SJCRH30 (cell line): ENCODE measurements at places on chromosomes 1 and 21. TPM values are rescaled to one million over a fixed set of nuclear protein-coding genes. Genes with fewer than 3 reads are reported as not detected.

GRCh38 chr1:197738927-197739326, 36.4 kb downstream of the DENND1B start:
- DNase-seq: no peak

- DNase-seq: no peak
Measured at GRCh38 chr1:94901841-94902240, 25.1 kb downstream of the CNN3 start.

GRCh38 chr21:43925096-43925481, 60.1 kb downstream of the AGPAT3 start:
- no peak for DNase-seq

DNA sequence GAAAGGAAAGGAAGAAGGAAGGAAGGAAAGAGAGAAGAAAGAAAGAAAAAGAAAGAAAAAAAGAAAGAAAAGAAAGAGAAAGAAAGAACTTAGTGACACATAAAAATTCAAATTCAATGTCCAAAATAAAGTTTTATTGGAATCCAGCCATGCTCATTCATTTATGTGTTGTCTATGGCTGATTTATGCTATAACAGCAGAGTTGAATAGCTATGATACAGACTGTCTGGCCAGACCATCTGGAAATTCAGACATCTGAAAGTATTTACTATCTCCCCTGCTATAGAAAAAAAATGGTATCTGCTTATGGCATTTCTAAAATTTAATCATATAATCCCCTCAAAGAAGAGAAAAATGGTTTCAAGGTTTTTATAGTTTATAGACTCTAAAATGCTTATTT, 79.4 kb upstream of the RRP15 start:
- DNase-seq: no peak

GRCh38 chr1:109933856-109934711, 23.4 kb downstream of the CSF1 start:
- DNase-seq: no peak

DNA sequence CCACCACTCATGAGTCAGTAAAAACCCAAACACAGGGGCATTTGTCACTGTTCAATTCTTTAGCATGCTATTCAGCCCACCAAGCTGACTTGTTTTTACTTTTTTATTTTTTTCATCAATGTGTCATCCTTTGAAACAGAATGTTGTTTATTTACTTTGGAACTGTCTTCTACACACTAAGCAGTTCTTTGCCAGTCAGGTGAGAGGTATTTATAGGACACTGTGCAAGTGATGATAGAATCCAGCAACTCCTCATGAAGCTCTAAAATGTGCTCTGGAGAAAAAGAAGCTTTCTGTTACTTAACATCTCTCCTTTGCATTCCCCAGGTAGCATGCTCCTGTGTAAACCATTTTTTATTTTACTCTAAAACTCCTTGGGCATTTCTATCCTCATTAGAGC, 582.0 kb upstream of the TMPRSS15 start:
- DNase-seq: no peak

DNA sequence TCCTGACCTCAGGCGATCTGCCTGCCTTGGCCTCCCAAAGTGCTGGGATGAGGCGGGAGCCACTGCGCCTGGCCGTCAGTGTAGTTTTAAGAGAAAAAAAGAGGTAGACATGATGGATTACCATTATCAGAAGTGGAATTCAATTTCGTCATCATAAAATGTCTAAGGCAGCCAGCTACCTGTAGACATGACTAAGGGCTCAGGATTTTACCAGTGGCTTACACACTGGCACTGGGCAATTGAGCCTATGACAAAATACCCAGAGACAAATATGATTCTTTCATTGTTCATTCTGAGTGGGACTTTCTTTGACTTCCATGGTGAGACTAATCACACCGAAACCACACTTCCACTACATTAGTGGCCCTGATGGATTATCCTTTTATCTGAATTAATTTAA, 181.5 kb downstream of the GABPA start:
- DNase-seq: no peak

- no peak for DNase-seq
Measured at GRCh38 chr1:51175278-51175677, 60.8 kb upstream of the RNF11 start.

GRCh38 chr1:21956720-21957552, 19.8 kb upstream of the HSPG2 start:
- DNase-seq: peak; percentile 81

GRCh38 chr1:40794974-40795715, 11.6 kb downstream of the KCNQ4 start:
- DNase-seq: peak; percentile 24

DNA sequence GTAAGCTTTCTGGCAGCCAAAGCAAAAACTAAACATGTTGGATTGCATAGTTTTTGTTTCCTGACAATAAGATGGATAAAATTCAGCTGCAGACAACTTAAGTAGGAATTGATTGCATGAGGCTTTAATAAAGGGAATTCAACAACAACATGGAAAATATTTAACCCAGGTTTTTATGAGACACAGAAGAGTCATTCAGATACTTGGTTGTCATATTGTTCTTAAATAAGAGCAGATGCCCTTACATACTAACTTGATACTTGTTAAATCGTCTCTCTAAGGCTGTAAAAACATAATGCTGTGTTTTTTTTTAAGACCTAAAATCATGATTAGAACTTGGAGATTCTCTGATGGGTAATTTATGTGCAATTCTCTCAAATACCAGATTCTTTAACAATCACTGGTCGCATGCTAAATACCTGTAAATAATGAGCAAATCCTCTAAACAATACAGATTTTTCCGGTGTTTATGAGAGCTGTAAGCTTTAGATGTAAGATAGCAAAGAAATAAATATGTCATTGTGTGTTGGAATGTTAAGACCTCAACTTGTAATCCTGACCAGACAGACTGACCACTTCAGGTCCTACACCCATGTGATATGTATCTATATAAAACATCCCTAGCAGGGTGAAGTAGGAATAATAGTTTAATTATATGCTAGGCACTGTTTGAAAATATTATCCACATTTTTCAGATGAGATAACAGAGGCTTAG, 37.8 kb upstream of the CD34 start:
- no peak for DNase-seq

DNA sequence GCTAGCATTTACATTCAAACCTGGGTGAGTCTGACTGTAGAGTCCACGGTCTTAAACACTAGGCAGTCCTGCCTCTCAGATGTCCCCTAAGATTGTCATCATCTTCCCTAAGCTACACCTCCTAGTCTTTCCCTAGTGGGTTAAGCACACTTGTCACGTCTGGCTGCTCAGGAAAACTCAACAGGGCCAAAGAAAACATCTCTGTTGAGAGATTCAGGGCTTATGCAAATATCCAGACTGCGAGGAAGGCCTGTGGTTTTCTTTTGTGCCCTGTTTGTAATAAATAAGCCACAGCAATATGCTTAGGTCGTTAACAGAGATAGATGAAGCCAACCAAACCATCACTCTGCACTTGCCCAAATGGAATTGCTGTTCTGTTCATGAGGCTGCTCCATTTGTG, 472.6 kb upstream of the DEPDC1 start:
- no peak for DNase-seq

DNA sequence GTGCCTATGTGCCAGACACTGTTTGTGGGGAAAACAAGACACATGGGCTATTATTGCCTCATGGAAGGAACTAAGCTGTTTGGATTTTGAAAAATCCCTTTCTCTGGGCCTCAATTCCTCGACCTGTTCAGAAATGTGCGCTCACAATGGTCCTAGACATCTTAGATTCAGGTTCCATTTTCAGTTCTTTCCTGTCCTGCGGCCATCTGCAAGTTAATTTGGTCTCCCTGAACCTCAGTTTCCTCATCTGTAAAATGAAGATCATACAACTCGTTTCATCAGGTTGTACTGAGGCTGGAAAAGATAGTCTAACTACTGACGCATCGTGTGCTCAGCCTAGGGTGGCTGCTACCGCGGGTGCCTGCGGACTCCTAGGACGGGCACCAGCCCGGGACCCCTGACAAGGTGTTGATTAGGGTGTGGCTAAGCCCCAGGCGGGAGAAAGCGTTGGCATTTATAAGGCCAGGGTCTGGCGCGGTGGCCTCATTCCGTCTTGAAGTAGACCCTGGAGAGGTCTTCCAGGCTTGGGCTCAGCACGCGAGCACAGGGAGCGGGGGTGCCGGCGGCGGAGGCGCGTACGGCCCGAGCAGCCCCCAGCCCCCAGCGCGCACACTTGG, 493 bp upstream of the ELOA start:
- no peak for DNase-seq

DNA sequence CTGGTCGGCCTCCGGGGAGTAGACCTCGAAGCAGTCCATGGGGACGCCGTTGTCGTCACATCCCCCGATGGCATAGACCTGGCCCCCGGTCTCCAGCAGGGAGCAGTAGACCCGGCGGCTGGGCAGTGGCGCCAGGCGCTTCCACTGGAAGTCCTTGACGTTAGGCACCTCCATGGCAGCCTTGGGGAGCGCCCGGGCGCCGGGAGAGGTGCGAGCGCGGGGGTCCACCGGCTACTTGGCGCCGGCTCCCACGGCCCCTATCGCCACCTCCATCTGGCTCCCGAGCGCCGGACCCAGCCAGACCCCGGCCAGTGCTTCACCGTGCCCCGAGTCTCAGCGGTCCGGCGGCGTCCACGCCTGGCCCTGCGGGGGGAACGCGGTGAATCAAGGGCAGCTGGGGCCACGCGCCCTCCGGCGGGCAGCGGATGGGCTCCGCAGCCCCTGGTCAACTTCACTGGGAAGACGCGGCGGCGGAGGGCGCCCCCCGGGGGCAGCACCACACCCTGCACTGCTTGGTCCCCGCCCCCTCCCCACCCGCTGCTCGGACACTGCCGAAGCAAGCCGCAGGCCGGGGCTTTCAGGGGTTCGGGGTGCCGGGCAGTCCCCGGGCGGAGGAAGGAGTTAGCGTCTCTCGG, 13.2 kb downstream of the KLHDC8A start:
- no peak for DNase-seq

- DNase-seq: no peak
Measured at GRCh38 chr1:98021126-98021525, 100.3 kb upstream of the DPYD start.

DNA sequence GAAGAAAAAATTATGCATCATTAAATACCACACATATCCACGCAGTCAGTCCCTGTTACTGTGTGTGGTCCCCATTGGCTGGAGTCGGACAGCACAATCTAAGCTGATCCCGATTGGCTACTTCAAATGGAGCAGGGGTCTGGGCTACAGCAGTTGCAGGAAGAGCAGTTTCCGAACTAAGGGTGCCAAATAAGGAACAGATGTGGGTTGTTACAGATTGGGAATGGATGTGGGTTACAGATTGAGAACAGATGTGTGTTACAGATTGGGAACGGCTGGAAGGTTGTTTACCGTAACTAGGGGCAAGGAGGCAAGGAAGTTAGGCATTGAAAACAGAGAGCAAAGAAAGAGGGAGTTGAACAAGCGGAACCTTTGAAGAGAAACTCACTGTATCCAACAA, 19.9 kb downstream of the OR2L13 start:
- DNase-seq: no peak

GRCh38 chr1:58456470-58456869, 90.1 kb downstream of the OMA1 start:
- no peak for DNase-seq

GRCh38 chr1:13697738-13698137, 2.2 kb upstream of the PRDM2 start:
- DNase-seq: no peak

- DNase-seq: no peak
Measured at GRCh38 chr1:82220754-82221153, 420.0 kb downstream of the ADGRL2 start.

DNA sequence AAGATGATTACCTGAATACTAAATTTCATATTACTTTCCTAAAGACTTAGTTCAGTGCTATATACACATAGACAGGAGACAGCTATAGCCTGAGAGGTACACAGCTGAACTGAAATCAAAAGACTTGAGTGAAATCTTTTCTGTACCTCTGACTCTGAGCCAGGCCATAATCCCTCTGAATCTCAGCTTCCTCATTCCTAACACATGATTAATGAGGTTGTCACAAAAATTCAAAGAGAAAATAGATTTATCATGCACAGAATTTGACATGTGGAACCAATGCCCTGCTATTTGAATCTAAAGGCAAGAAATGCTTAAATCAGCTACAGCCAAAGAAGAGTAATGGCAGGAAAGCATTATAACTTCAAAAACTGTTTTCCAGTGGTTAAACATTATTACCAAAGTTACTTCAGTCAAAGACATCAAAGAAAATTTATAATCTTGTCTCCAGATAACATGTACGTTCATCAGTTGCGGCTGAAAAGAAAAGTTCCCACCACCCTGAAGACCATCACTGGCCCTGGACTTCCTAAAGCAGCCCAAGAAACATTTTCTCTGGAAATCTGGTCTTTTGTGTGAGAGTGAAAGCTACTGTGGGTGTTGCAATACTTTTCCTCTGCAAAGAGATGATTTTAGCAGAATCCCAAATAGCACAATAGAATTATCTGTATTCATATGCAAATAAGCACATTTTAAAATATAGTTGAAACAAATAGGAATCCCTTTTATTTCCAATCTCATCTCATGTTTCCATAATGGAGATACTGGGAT, 13.8 kb upstream of the ATP1A1 start:
- DNase-seq: no peak

GRCh38 chr1:199356561-199356960, 670.9 kb upstream of the NR5A2 start:
- DNase-seq: no peak

GRCh38 chr1:197725044-197725443, 50.2 kb downstream of the DENND1B start:
- no peak for DNase-seq

DNA sequence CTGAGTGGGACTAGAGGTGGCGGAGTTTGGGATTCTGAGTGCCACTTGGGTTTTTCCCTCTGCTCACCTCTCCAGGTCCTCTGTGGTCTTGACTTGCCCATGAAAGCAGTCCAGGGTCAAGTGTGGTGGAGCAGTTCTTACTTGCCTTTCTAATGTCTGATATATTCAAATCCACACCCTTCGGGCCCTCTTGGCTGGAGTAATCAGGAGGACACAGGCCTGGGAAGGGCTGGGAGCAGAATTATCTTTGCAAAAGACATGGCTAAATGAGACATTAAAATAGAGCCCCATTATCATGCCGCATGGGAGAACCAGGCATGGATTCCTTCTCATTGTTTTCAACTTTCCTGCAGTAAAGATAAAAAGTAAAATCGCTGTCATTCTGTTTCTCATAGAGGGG, 74.0 kb downstream of the NFASC start:
- DNase-seq: no peak

Gene FOXO6
- 11.9 and 12.9 TPM in 2 replicates for total RNA-seq

Gene EFNA1
- 1.8 and 2.2 TPM in 2 replicates for total RNA-seq

Gene NPR1
- 0.06 TPM in 1 of 2 replicates, not detected in the other for total RNA-seq

Gene WNT4
- 1.1 and 1.2 TPM in 2 replicates for total RNA-seq

Gene PTGER3
- total RNA-seq: not detected in 2 replicates

Gene SPRR3
- not detected in 2 replicates for total RNA-seq

Gene ESPN
- 0.30 and 0.55 TPM in 2 replicates for total RNA-seq

Gene DCDC2B
- not detected in 2 replicates for total RNA-seq
